ENCODE measurements at places on chromosomes 4 and X. TPM values are rescaled to one million over a fixed set of nuclear protein-coding genes. Genes with fewer than 3 reads are reported as not detected.

The NWD2 gene
- total RNA-seq, result not detected

The JADE3 gene
- 6.1 TPM for total RNA-seq

The IQSEC2 gene
- 4.2 TPM for total RNA-seq

The CLDN22 gene
- not detected for total RNA-seq

The TREX2 gene
- 0.33 TPM for total RNA-seq

The AGTR2 gene
- total RNA-seq, result not detected

The DMRTC1 gene
- not detected for total RNA-seq

The LPAR4 gene
- total RNA-seq, result not detected

The AVPR2 gene
- total RNA-seq, result not detected

The HOPX gene
- total RNA-seq, result 115 TPM

The SPIN3 gene
- total RNA-seq, result 2.6 TPM

The NDST3 gene
- not detected for total RNA-seq

The ENPP6 gene
- not detected for total RNA-seq

The PRR32 gene
- not detected for total RNA-seq

The PARM1 gene
- not detected for total RNA-seq

The SLC4A4 gene
- total RNA-seq, result 0.14 TPM

The DAPP1 gene
- 27.7 TPM for total RNA-seq

The NEUROG2 gene
- not detected for total RNA-seq

The EDA gene
- total RNA-seq, result 1.5 TPM

The GPRASP1 gene
- 0.14 TPM for total RNA-seq

The CT83 gene
- not detected for total RNA-seq

The NLGN4X gene
- not detected for total RNA-seq

The NCAPG gene
- total RNA-seq, result 30.4 TPM

The MOSPD2 gene
- 7.5 TPM for total RNA-seq

The TXK gene
- not detected for total RNA-seq

The MMRN1 gene
- total RNA-seq, result not detected

The CLIC2 gene
- total RNA-seq, result not detected

The CLDN34 gene
- not detected for total RNA-seq

The USP17L25 gene
- not detected for total RNA-seq

Measured in airway epithelial cell (primary cell).